HFFc6 (cell line): ENCODE measurements at places on chromosomes 7 and 10. TPM values are rescaled to one million over a fixed set of nuclear protein-coding genes. Genes with fewer than 3 reads are reported as not detected.

The WNT2 gene
- not detected in 3 replicates for total RNA-seq

The HPSE2 gene
- total RNA-seq = 0.05 to 0.06 TPM in 2 of 3 replicates, not detected in the other

The MALRD1 gene
- not detected in 3 replicates for total RNA-seq

The CALY gene
- not detected in 3 replicates for total RNA-seq

The EVX1 gene
- not detected in 3 replicates for total RNA-seq

The PAX4 gene
- not detected in 3 replicates for total RNA-seq

The CHST15 gene
- total RNA-seq = 1.2 to 8.1 TPM (median 7.8 TPM) in 3 replicates

The PRLHR gene
- total RNA-seq = not detected in 3 replicates

The NEUROG3 gene
- total RNA-seq = not detected in 2 replicates

The HMX3 gene
- total RNA-seq = not detected in 3 replicates
